Activated B cell treated with CpG ODN at 0.5 μM for 24 hours (primary cell): ENCODE measurements at places on chromosomes 16 and 17.
A peak's percentile ranks its signal among the peaks of the same experiment; 100 is the strongest.

GRCh38 chr17:17200311-17200710, 5.8 kb downstream of the PLD6 start:
- no peak for DNase-seq

- no peak for DNase-seq
Measured at GRCh38 chr17:35239823-35240222, 3.0 kb upstream of the SLFN5 start.

DNA sequence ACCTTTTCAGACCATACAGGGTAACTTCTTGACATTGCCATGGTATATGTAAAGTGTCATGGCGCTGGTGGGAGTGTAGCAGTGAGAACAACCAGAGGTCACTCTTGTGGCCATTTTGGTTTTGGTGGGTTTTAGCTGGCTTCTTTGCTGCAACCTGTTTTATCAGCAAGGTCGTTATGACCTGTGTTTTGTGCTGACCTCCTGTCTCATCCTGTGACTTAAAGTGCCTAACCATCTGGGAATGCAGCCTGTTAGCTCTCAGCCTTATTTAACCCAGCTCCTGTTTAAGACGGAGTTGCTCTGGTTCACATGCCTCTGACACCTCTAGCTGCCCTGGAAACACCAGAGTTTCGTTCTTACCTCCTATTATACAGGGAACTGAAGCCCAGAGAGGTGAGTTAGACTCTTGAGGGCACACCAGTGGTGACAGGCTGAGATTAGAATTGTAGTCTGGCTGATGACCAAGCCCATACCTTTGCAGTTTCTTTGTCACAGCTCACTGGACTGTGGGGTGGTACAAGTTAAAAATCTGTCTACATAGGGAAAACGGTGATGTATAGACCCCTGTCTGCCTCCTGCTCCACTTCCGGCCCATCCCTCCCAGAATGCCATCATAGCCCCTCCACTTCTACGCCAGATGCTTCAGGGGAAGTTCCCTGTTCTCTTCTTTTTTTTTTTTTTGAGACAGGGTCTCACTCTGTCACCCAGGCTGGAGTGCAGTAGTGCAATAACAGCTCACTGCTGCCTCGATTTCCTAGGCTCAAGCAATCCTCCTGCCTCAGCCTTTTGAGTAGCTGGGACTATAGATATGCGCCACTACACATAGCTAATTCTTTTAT, 21.0 kb downstream of the KSR1 start:
- DNase-seq, result no peak

DNA sequence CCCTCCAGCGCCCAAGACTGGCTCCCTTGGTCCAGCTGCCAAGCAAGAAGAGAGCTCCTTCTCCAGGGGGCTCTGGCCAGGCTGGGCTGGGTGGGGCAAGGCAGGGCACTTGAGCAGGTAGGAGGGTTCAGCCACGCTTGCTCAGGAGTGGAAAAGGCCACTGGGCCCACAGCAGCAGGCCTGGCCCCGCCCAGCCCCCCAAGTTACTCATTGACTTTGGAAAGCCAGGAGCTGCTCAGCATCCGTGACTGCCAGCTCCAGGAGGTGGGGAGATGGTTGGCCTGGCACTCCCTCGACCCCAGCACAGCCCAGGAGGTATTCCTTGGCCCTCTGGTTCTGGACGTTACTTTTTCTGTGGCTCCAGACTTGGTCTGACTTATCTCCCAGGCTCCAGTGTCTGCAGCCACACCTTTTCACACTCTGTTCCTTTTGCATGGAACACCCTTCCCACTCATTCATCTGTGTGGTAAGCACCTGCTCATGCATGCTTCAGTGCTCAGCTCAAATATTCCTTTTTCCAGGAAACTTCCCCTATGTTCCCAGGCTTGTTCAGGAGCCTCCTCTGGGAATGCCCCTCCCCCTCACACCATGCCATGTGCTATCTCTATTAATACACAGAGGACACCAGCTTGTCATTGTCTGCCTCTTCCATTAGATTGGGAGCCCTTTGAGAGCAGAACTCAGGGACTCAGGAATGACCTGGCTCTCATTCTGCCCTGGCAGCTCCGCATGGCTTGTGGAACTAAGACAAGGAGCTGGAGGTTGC, at the start of gene CDH16:
CDH16 (minus strand) TSS at position 83 of the 766 bp plus-strand sequence. CDS start 820 bp downstream, outside the sequence.
- no peak for DNase-seq

DNA sequence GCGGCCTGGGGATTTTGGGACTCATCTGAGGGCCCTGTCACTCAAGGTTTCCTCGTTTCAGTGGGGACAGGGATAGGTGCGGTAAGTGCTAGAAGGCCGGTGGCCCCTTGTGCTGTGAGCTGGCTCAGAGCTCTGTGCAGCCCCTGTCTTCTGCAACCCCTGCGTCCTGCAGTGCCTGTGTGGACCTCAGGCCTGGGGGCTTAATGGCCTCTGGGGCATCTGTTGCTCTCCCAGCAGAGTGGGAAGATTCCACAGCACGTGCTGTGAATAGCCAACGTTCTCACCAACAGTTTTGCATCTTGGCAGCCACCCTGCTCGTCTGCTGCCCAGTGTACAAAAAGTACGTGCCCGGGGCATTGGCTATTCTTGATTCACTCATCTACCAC, 4.9 kb downstream of the FOXC2 start:
- no peak for DNase-seq

DNA sequence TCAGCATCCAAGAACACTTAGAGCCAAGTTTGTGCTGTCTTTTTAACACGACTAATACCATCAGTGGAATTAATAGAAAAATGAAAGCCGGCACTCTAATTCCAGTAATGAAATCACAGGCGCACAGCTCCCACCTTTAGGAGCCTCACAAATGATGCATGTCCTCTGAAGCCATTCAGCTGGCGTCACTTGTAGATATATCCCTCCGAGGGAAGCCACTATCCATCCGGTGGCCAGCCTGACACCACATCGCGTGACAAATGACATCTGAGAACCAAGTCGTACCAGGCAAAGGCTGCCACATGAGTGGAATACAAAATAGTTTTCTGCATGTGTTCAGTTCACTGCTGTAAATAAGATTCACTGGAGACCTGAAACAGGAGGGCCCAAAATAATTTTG, 205.6 kb downstream of the GRIN2A start:
- DNase-seq, result no peak

GRCh38 chr17:29621751-29622194, 939 bp downstream of the CORO6 start:
- no peak for DNase-seq

- no peak for DNase-seq
Measured at GRCh38 chr17:39735882-39736281, 1.9 kb upstream of the GRB7 start.

DNA sequence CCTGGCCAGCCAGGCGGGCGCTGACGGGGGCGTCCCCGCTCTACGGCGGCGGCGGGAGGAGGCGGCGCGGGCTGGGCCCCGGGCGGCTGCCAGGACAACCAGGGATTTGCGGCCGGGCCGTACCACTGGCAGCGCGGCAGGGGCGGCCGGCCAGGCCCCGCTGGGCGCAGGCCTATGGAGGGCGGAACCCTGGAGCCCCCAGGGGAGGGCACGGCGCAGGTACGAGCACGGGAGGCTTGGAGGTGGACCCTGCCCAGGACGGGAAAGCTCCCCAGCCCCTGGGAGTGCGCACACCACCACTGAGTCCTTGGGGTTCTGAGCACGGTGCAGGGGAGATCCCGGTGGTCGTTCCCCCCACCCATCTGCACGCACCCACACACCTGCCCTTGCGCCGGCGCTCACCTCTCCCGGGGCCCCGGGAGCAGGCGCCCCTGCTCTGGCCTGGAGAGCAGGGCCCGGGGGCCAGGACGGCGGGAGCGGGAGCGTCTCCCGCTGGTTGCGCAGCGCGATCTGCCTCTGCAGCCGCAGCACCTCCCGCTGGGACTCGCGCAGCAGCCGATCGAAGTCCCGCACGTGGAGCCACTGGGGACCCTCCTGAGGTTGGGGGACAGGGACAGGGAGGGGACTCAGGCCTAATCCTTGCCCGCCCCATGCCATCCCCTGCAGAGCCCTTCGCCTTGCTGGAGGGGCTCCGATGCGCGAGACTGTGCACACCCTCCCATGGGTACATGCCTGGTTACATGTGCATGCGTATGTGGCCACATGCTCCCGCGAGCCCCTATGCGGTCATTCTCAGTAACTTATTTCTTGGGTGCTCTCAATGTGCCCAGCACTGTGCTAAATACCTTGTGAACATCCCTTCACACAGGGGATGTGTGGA, 3.9 kb downstream of the TSPOAP1 start:
- DNase-seq, result no peak

- peak; percentile 67 for DNase-seq
Measured at GRCh38 chr17:44385287-44386181, 3.9 kb downstream of the ITGA2B start.

GRCh38 chr16:87487361-87487924, 5.4 kb downstream of the ZCCHC14 start:
- no peak for DNase-seq

GRCh38 chr16:4176906-4177417, 60.7 kb upstream of the ADCY9 start:
- peak; percentile 25 for DNase-seq

DNA sequence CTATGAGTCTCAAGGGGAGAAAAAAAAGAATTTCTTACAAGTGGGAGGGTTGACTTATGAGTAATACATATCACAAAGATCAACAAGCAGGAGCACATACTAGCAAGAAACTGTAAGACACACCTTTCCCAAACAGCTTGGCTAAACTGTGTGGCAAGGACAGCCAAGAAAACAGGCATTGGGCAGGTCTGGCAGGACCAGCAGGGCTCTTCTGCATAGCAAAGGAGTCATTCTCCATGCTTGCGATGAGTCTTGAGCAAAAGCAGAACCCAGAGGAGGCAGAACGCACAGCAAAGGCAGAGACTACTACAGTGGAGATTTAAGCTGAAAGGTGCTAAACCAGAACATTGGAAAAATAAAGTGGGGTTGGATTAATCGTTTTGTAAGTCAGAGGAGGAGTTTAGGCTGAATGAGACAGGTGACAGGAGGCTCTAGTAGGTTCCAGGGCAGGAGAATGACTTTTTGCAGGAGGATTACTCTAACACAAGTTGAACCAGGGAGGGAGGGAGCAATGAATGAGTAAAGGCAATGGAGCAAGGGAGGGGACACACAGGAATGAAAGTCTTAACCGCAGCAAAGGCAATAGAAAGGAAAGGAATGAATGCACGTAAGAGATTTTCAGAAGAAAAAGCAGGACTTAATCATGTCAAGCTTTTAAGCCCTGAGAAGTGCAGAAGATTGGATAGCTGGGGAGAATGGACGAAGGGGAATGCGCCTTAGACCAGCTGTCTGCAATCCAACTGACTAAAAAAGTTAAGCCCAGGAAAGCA, 2.7 kb downstream of the N4BP1 start:
- DNase-seq, result no peak

GRCh38 chr16:85637808-85638647, 24.9 kb downstream of the GSE1 start:
- DNase-seq, result no peak

- DNase-seq, result no peak
Measured at GRCh38 chr16:14097182-14097959, 26.3 kb downstream of the MRTFB start.

GRCh38 chr16:19757026-19757425, 39.0 kb downstream of the IQCK start:
- no peak for DNase-seq

GRCh38 chr17:58786586-58787295, 31.1 kb downstream of the PPM1E start:
- DNase-seq, result no peak

GRCh38 chr16:74113545-74113944, 183.1 kb upstream of the PSMD7 start:
- no peak for DNase-seq

DNA sequence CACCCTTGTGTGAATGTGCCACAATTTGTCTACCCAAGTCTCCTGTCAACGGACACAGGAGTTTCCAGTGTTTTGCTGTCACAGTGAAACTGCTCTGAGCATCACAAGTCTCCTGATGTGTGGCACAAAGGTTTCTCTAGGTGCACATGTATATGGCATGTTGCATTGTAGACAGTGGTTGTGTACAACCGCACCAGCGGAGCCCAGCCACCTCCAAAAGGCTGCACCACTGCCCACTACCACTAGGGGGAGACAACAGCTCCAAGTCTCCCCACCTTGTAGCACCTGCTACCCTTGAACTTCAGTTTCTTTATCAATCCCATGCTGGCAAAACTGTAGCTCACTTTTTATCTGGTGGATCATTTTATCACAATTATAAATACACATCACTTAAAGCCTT, 95.5 kb upstream of the ZNF469 start:
- no peak for DNase-seq

- DNase-seq, result no peak
Measured at GRCh38 chr16:87306516-87306915, 10.7 kb downstream of the C16orf95 start.

- DNase-seq, result no peak
Measured at GRCh38 chr16:28187595-28188004, 24.2 kb downstream of the XPO6 start.

DNA sequence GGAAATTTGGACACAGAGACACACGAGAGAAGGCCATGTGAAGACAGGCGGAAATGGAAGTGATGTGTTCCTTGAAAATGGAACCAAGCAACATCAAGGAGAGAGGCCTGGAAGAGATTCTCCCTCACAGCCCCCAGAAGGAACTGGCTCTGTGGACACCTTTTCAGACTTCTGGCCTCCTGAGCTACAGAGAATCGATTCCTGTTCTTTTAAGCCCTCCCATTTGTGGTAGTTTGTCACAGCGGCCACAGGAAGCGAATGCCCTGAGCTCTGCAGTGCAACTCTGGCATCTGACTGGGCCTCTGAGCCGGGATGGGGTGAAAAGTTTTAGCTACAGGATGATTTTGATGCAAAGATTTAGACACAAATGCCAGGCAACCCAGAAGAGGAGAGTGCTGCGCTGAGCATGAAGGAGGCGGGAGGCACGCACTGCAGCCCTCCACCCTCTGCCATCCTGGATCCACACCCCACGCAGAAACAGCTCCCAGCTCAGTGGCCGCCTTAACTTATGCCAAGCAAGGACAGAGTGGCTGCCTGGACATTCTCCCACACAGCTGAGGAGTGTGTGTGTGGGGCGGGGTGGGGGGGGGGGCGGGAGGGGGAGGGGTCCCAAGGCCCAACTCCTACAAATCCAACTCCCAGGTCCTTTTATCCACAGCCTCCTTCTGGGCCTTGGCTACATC, 2.2 kb downstream of the TIMP2 start:
- no peak for DNase-seq

DNA sequence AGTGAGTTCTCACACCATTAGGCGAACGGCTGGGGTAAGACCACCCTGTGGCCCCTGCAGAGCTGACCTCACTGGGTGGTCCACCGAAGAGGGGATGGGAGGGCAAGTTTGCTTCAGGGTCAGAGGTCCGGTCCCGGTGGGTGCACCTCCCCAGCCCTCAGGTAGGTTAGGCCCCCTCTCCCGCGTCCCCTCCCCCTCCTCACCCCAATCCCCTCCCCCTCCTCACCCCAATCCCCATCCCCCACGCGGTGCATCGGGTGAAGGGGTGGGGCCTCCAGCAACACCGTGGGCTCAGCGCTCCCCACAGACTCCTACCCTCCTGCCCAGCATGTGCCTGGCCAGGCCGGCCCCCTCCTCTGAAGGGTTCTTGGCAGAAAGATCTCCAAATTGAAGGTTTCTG, 13.4 kb downstream of the MCRIP1 start:
- DNase-seq, result no peak

DNA sequence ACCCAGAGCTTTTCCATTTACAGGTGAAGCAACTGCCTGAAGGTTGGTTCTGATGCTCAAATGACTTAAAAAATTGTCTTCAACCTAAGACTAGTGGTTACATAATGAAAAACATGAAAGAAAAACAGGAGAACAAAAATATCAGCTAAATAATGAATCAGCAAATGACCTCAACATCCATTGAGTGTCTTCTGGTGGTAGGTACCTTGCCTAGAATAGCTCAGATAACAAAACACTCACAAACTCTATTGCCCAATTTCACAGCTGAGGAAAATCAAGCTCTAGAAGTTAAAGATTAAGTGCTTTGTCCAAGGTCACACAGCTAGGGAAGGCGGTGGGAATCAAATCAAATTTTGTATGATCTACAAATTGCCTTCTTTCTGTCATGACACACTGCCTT, 304.6 kb upstream of the CDH11 start:
- no peak for DNase-seq
